ENCODE measurements at places on chromosomes 3 and 15.

DNA sequence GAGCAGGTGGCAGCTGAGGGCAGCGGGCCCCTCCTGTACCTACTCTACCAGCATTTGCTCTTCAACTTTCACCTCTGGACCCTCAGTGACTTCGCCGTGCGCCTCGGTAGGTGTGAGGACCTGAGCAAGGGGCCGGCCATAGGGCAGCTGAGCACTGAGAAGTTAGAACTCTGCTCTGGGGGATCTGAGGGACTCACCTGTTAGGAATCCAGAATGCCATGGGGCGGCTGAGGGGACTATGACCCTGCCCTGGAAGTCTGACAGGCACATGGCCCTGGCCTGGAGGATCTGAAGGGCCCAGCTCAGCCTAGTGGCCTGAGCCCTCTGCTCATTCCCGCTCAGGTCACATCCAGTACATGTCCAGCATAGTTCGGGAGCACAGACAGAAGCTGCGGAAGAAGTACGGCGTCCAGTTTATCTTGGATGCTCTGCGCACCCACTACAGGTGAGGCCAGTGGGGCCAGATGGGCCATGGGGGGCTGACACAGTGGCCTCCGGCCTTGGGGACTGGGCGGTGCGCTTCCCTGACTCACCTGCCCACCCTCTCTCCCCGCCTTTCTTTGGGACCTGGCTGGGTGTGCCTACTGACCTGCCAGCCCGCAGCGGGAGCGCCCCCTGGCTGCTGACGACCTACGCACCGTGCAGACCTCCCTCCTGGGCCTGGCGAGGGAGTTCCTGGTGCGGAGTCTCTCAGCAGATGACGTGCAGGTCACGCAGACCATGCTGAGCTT, 18.8 kb downstream of the NBEAL2 start:
- no peak for DNase-seq

- DNase-seq = no peak
Measured at GRCh38 chr3:78858910-78859309, 908.9 kb downstream of the ROBO1 start.

- no peak for DNase-seq
Measured at GRCh38 chr3:126960604-126960995, 22.3 kb upstream of the PLXNA1 start.

GRCh38 chr3:167382155-167382554, 2.1 kb upstream of the ZBBX start:
- DNase-seq = no peak

- no peak for DNase-seq
Measured at GRCh38 chr15:73287019-73287418, 81.7 kb downstream of the HCN4 start.

DNA sequence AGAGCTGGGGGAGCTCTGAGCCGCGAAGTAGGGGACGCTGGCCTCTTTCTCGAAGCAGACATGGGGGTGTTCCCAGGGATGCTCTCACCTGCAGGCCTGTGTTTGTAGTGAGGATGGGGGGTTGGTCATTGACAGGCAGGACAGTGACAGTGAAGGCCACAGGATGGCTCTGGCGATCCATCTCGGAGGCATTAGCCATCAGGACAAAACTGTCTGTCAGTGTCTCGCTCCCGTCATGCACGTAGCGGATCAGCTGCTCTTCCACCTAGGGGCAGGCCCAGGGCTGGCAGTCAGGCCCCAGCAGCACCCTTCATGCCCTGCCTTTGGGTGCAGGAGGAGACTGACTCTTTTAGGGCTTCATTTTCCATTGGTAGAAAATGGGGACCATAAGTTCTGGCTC, 28.0 kb downstream of the CSPG4 start:
- no peak for DNase-seq
